ENCODE measurements at places on chromosomes 12 and 14. TPM values are rescaled to one million over a fixed set of nuclear protein-coding genes. Genes with fewer than 3 reads are reported as not detected.

The PTPRO gene
- not detected for total RNA-seq

The TTC6 gene
- 0.06 TPM for total RNA-seq

The RFLNA gene
- total RNA-seq, result 0.41 TPM

The CYP27B1 gene
- 1.1 TPM for total RNA-seq

The ADCK1 gene
- 12.7 TPM for total RNA-seq

The KRT77 gene
- total RNA-seq, result not detected

GRCh38 chr14:26526137-26526536 is 71.7 kb downstream of the NOVA1 start:
- DNase-seq, result no peak

- DNase-seq, result no peak
These were observed 37.3 kb downstream of the LTBP2 start for GRCh38 chr14:74574706-74575105.

DNA sequence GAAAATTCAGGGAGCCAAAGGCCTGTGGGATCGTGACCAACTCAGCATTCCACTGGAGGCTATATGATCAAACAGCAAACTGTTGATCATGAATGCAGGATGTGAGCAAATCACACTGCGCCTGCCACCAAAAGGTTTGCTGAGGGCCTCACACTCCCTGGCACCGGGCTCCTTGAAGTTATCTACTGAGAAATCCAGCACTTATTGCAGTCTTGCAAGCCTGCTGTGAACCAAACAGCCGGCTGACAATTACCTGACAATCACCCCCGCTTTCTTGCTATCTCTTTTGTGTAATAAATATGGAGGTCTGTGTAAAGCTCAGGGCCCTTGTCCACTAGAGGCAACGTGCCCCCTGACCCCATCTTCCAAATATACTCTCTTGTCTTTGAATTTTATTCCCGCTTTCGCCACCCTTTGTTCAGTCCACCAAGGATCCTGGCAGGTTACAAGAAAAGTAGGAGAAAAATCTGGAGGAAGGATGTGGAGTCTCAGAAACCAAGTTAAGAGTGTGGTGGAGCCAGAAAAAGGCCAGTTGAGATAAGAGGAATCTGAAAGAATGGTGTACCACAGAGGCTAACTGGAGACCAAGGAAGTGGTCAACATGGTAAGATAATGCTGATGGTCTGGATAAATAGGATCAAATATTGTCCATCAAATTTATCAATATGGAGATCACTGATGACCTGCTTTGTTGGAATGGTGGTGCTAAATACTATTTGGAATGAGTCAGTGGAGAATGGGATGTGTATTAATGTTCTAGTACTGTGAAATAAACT is 229.2 kb downstream of the ALX1 start:
- no peak for DNase-seq

- DNase-seq, result no peak
These were observed 41.2 kb downstream of the NKX2-1 start for GRCh38 chr14:36478782-36479181.

- no peak for DNase-seq
These were observed 380.4 kb upstream of the DDHD1 start for GRCh38 chr14:53533384-53533970.

GRCh38 chr14:22226381-22226780 is 362.6 kb downstream of the DAD1 start:
- no peak for DNase-seq

- DNase-seq, result no peak
These were observed 758.3 kb downstream of the C12orf50 start for GRCh38 chr12:87270919-87271318.

- no peak for DNase-seq
These were observed 20.8 kb downstream of the STX2 start for GRCh38 chr12:130818272-130818634.

- no peak for DNase-seq
These were observed 75.6 kb downstream of the PPM1H start for GRCh38 chr12:62859321-62859737.

GRCh38 chr12:57603815-57604453 is 690 bp upstream of the DTX3 start:
- DNase-seq, result no peak

DNA sequence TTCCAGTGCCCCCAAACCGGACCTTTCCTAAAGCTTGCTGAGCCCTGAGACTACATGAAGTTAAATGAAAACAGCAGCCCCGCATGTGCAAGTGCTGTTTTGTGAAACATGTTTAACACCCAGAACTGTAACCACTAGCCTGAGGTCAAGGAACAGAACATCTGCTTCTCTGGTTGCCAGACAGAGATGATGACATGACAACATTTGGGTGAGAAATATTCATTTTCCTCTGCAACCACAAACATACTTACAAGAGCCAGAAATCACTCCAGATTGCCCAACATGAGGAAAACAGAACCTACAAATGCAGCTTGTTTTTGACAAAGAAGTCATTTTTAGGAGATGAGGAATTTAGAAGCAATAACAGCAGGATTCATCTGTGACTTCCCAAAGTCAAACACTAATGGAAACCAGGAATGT is 110.4 kb downstream of the BCAT1 start:
- no peak for DNase-seq

DNA sequence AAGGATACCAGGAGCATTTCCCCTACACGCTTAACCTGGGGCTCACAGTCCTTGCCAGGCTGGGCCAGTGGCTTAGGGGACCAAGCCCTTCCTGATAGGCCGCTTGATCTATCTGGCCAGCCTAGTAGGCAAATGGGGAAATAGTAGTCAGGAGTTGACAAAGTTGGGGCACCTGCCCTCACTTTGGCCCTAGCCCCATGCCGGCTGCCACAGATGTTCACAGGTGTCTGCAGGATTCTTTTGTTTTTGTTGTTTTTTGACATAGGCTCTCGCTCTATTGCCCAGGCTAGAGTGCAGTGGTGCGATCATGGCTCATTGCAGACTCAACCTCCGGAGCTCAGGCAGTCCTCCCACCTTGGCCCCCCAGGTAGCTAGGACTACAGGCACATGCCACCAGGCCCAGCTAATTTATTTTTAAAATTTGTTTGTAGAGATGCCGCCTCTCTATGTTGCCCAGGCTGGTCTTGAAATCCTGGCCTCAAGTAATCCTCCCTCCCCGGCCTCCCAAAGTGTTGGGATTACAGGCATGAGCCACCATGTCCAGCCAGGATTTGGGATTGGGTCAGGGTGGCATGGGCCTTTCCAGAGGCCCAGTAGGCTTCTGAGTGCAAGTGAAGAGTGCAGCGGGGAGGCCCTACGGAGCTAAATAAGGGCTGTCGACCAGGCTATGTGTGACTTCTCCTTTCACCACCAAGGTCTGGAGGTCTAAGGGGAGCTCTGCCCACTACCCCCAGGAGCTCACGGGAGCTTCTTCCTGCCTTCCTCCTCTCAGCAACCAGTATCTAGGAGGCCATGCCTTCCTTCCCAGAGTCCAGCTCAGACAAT is 15.5 kb upstream of the HDAC7 start:
- no peak for DNase-seq

DNA sequence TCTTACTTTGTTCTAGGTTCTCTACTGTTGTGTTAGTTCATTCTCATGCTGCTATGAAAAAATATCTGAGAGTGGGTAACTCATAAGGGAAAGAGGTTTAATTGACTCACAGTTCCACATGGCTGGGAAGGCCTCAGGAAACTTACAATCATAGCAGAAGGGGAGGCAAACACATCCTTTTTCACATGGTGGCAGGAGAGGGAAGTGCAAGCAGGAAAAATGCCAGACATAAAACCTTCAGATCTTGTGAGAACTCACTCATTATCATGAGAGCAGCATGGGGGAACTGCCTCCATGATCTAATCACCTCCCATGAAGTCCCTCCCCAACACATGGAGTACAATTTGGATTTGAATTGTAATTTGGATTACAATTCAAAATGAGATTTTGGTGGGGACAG is 69.6 kb downstream of the MGST1 start:
- DNase-seq, result no peak

GRCh38 chr14:66514213-66514612 is 6.3 kb downstream of the GPHN start:
- no peak for DNase-seq

DNA sequence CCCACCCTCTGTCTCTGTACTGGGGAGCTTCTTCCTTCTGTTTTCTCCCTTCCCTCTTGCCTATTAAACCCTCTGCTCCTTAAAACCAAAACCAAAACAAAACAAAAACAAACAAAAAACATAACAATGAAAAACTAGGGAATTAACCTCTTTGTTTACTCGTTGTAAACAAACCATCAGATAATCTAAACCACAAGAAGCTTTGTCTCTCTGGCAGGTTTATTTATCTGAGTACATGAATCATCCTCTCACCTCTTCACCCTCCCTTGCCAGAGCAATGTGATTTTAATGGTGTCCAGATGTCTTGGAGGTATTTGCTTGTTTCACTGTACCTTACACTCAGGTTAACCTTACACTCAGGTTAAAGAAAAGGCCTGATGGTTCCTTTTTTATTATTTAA is 66.1 kb downstream of the DYRK2 start:
- DNase-seq, result no peak

- DNase-seq, result no peak
These were observed 78.5 kb downstream of the VCPKMT start for GRCh38 chr14:50037852-50038251.

GRCh38 chr12:11152725-11153124 is 18.3 kb upstream of the SMIM10L1 start:
- DNase-seq, result no peak

DNA sequence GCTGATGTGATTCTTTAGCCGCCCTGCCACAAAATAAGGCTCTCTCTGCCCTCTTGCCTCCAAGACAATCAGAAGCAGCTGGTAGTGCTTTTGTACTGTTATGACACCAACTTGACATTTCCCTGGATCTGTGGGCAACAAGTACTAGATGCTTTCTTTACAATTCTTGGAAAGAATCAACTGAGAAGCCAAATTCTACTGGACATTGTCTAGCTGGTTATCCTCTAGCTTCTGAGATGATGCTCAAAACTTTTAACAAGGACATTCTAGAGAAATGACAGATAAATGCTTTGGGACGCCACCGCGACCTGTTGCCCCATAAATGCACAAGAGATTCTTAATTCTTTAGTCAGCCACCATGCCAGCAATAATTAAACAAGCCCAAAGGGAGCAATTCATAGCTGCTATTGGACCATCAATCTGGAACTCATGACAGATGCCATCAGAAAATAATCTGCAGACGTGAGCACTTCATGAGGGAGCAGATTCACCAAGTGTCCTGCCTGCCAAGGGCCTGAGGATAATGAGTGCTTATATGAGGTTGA is 22.8 kb downstream of the FMNL3 start:
- DNase-seq, result no peak

DNA sequence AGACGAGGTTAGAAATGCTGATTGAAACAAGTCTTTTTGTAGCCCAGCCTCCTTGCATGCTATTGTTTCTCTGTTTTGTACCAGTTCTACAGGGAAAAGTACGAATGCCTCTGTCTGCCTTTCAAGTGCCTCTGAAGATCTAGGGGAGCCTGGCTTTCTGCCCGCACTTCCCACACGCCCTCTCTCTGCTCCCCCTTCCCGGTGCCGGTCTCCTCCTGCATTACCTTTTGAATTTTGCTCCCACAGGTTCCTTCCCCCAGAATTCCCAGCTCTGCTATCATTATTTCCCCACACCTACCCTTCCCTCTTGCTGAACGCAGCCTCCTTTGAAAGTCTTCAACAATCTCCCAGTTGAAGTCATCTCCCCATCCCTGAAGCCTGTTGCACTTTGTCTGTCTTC is 689.7 kb downstream of the BCL11B start:
- DNase-seq, result no peak

- DNase-seq, result no peak
These were observed 22.4 kb downstream of the DENND5B start for GRCh38 chr12:31568498-31568897.

GRCh38 chr12:94679554-94680195 is 29.3 kb upstream of the TMCC3 start:
- DNase-seq, result no peak

DNA sequence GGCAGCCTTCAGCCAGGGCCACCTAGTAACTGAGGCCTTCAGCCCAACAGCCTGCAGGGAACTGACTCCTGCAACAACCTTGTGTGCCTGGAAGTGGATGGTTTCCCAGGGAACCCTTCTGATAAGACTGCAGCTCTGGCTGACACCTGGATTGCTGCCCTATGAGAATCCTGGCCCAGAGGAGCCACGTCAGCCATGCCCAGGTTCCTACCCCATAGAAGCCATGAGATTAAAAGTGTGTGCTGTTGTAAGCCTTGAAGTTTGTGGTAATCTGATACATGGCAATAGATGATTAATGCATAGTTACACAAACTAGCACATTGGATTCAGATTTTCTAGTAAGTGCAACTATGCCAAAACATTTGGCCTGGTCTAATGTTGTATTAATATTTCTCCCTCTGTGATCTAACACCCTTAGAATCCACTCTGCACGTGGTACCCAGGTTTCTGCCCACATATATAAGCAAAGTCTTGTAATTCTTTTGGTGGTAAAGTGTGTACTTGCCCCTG is 64.8 kb upstream of the BEGAIN start:
- no peak for DNase-seq

- DNase-seq, result no peak
These were observed 1.6 kb downstream of the NXPH4 start for GRCh38 chr12:57218030-57218853.

DNA sequence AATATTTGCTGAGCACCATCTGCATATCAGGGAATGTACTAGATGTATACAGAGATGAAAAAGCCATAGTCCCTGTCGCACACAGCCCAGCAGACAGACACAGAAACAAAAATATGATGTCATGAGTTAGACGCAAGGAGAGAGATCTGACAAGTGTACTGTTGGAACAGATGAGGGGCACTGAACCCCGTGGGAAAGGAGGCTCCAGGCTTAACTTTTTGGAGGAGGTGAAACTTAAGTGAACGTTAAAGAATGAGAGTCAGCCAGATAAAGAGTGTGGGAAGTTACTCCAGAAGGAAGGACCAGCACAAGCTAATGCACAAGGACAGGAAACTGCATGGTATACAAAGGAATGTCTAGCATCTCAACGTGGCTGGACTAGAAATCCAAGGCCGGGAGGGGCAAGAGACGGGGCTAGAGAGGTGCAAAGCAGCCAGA is 2.5 kb upstream of the ACTN1 start:
- DNase-seq, result peak; percentile 80

GRCh38 chr12:117092511-117092780 is 6.8 kb downstream of the TESC start:
- no peak for DNase-seq

- no peak for DNase-seq
These were observed 253.3 kb upstream of the DIO2 start for GRCh38 chr14:80464531-80465149.

DNA sequence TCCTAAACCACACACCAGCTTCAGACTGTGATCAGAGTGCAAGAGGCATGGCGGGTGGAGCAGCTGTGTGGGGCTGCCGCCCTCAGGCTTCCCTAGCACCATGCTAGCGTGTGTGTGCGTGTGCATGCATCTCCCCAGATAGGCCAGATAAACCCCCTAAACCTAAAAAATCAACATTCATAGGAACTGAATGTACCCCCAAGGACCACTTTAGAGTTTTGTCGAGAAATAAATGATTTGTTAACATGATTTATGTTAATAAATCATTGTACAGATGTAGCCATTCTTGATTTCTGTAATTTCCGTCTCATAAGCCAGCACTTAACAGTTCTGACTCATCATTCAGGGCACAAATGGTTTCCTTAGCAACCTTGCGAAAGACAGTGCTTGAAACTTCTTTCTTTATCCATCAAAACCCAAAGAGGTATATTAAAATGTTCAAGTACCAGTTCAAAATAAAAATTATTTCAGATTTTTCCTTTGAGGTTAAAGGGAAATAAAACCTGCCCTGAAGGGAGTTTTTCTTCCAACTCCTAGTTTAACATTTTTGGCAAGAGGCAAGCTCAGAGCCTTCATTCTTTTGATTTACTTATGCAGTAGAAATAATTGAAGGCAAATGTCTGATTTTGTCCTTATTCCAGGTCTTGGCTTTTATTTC is 206.2 kb upstream of the RGS6 start:
- DNase-seq, result no peak
